ENCODE measurements at places on chromosomes 4 and X.

DNA sequence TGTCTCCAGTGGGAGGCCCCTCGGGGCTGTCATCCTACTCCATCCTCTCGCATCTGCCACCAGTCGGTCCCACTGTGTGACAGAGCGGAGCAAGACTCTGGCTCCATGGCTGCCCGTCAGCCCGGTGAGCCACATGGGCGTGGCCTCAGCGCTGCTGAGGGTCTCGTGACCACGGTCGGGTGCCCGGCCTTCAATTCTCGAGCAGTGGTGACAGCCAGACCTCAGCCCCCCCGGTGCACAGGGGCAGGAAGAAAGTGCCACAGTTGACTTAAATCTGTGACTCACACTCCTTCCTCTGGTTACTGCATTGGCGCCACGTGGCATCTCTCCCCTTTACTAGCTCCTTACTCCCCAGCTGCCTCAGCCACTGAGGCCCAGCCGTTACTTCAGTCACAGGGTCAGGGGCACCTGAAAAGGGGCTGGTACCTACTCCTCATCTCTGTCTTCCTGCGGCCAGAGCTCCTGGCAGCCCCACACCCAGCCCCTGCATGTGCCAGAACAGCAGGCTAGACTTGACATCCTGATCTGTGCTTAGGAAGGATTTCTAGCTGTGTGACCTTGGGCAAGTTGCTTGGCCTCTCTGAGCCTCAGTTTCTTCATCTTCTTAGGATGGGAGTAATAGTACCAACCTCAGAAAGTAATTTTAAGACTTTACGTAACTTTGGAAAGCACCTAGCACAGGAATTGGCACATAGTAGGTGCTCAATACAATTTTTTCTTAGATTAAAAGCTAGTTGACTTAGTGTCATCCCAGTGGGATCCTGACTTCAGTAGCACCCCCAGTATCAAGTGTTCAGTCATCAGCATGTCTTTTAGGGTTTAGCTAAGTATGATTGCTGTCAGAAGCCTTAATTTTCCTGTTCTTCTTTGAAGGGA, 66.1 kb downstream of the TNIP2 start:
- no peak for DNase-seq

GRCh38 chr4:185520119-185520518, 15.2 kb downstream of the PDLIM3 start:
- DNase-seq, result no peak

DNA sequence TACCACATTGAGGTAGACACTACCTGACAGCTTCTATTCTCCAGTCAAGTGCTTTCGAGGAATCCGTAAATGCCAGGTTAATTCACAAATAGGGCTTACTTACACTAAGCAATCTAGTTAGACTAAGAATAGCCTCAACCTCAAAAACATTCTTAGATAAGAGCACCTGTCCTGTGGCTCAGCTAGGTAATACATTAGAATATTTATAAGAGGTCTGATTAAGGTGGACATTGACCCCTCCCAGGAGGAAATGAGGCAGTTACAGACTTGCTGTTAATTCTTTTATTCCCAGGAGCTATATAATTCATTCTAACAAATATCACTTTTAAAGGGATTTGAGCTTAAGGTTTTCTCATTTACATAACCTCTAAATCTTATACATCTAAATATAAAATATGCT, 758.1 kb downstream of the GRID2 start:
- no peak for DNase-seq

GRCh38 chr4:173370130-173370476, 651 bp upstream of the SAP30 start:
- no peak for DNase-seq

DNA sequence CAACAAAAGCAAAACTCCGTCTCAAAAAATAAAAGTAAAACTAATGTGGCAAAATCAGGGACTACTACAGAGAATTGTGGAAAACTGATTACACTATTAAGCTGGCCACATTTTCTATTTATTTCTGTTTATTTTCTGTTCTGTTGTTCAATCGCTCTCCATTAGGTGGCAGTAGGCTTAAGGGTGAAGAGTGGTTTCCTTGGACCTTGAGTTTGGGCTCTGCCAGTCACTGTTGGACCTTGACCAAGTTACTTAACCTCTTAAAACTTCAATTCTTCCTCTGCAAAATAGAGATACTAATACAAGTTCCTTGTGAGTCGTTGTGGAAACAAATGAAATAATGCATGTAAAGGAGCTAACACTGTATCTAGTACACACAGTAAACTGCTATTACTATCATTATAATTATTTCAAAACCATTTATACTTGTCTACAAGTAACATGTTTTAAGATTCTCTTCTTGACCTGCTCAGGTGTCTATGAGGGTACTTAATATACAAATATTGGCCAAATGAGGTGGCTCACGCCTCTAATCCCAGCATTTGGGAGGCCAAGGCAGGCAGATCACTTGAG, 15.2 kb downstream of the HSD17B11 start:
- DNase-seq, result no peak

GRCh38 chrX:44203791-44204190, 139.7 kb downstream of the EFHC2 start:
- no peak for DNase-seq

DNA sequence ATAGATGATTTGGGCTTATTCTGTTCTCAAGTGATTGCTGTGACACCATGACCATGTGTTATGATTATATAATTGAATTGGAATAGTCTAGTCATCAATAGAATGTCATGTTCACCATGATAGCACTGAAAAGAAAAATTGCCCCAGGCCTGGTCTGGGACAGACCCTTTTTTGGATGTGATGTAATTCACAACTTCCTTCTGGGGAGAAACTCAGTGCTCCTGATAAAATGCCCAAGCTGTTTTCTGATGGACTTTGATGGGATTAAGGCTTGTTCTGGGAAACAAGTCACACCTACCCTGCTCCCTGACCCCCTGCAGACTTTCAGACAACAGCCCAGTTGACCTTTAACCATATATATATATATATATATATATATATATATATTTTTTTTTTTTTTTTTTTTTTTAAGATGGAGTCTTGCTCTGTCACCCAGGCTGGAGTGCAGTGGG, 65.3 kb downstream of the RHOH start:
- no peak for DNase-seq

- no peak for DNase-seq
Measured at GRCh38 chrX:68686097-68686977, 38.9 kb downstream of the STARD8 start.

- no peak for DNase-seq
Measured at GRCh38 chr4:128823025-128823661, 13.6 kb downstream of the JADE1 start.

DNA sequence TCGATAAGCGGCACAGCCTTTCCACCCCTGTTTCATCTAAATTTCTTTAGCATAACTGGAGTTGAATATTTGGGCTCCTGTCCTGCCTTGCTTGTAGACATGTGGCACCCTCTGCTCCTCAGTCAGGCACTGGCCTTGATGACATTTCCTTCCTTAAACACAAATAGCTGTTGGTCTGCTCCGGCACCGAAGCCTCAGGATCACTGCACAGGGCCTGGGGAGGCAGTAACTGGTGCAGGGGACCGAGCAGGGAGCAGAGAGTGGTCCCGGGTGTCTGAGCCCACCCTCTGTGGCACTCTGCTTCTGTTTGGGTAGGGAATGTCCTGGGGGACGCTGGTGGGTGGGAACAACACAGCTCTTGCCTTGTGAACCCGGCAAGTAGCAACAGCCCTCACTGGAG, 13.6 kb downstream of the RGS12 start:
- DNase-seq, result no peak

- DNase-seq, result no peak
Measured at GRCh38 chr4:61375301-61375700, 175.2 kb downstream of the ADGRL3 start.

DNA sequence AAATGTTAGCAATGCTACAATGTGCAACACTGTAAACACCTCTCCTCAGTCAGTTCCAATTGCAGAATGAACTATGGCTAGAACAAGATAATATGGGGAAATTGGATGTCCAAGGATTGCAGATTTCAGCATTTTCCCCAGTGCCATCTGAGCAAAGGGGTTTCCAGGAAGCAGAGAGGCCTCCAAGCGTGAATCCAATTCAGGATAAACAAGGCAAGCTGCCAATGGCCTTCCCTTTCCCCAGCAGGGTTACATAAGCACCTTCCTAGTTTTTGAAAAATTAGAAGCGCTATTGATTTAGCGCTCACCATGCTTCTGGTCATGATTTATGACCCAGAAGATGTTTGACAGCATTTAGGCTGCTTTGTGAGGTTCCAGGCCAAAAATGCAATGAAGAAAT, 223.0 kb upstream of the GATB start:
- DNase-seq, result no peak

GRCh38 chrX:88202149-88202548, 544.9 kb upstream of the CPXCR1 start:
- DNase-seq, result no peak

DNA sequence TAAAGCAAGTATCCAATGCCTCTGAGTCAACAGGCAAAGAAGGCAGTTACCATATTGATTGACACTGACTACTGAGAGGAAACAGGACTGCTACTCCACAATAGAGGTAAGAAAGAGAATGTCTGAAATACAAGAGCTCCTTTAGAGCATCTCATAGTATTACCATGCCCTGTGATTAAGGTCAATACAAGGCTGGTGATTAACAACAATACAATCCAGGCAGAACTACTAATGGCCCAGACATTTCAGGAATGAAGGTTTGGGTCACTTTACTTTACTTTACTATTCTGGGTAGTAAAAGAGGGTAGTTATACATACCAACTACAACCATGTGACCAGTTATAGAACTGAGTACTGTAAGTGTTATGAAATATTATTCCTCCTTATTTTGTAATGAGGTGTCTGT, 44.5 kb downstream of the BRWD3 start:
- DNase-seq, result no peak
